Lung (tissue), 17 donors: ENCODE measurements at places on chromosomes 16 and 17. TPM values are rescaled to one million over a fixed set of nuclear protein-coding genes. Genes with fewer than 3 reads are reported as not detected.
A peak's percentile ranks its signal among the peaks of the same experiment; 100 is the strongest.

GRCh38 chr16:80463751-80464495 is 76.9 kb upstream of the DYNLRB2 start:
- no peaks in the 10 kb centered on the region for H3K27me3 ChIP-seq
- DNase-seq = no peak
- no peak overlapping the region for H3K27ac ChIP-seq
- no peak overlapping the region for H3K4me3 ChIP-seq
- no peaks in the 10 kb centered on the region for H3K36me3 ChIP-seq

GRCh38 chr16:54072237-54072636 is 214.3 kb downstream of the IRX3 start:
- H3K27me3 ChIP-seq = no peaks in the 10 kb centered on the region
- H3K4me3 ChIP-seq = no peak overlapping the region
- no peak overlapping the region for H3K27ac ChIP-seq
- no peak for DNase-seq
- no peaks in the 10 kb centered on the region for H3K36me3 ChIP-seq
- no peaks in the 10 kb centered on the region for H3K4me1 ChIP-seq

- DNase-seq = no peak
- H3K36me3 ChIP-seq = peaks cover 32% of the 10 kb centered on the region
- H3K4me3 ChIP-seq = no peak overlapping the region
- no peak overlapping the region for H3K27ac ChIP-seq
- no peaks in the 10 kb centered on the region for H3K27me3 ChIP-seq
Observed at GRCh38 chr16:8831871-8832716, 34.5 kb downstream of the PMM2 start.

GRCh38 chr17:50425682-50426471 is at the start of gene ACSF2:
Gene ACSF2, plus strand, starts transcription at chr17:50426218. Its CDS starts 44 bp downstream, at chr17:50426262.
- H3K36me3 ChIP-seq = peaks cover 9% of the 10 kb centered on the region
- peaks cover 25% of the 10 kb centered on the region for H3K4me1 ChIP-seq
- H3K27me3 ChIP-seq = no peaks in the 10 kb centered on the region
- peak within 1 kb of the TSS; percentile 15 for H3K27ac ChIP-seq
- peak within 1 kb of the TSS; percentile 73 for H3K4me3 ChIP-seq
- DNase-seq = peak; percentile 87

- H3K36me3 ChIP-seq = no peaks in the 10 kb centered on the region
- no peak overlapping the region for H3K27ac ChIP-seq
- no peaks in the 10 kb centered on the region for H3K4me1 ChIP-seq
Observed at GRCh38 chr16:54957403-54958166, 26.9 kb downstream of the IRX5 start.

GRCh38 chr17:57994436-57994835 is 6.4 kb upstream of the VEZF1 start:
- H3K27ac ChIP-seq = no peak overlapping the region
- H3K4me1 ChIP-seq = peaks cover 6% of the 10 kb centered on the region
- DNase-seq = no peak
- H3K27me3 ChIP-seq = no peaks in the 10 kb centered on the region
- no peak overlapping the region for H3K4me3 ChIP-seq

GRCh38 chr17:16486373-16487250 is 5.4 kb downstream of the LRRC75A start:
- peaks cover 45% of the 10 kb centered on the region for H3K4me1 ChIP-seq
- H3K27ac ChIP-seq = peak overlapping the region; percentile 37
- H3K27me3 ChIP-seq = no peaks in the 10 kb centered on the region

GRCh38 chr16:6047325-6047724 is 949.7 kb upstream of the EEF2KMT start:
- no peaks in the 10 kb centered on the region for H3K36me3 ChIP-seq
- no peaks in the 10 kb centered on the region for H3K27me3 ChIP-seq
- no peak for DNase-seq

DNA sequence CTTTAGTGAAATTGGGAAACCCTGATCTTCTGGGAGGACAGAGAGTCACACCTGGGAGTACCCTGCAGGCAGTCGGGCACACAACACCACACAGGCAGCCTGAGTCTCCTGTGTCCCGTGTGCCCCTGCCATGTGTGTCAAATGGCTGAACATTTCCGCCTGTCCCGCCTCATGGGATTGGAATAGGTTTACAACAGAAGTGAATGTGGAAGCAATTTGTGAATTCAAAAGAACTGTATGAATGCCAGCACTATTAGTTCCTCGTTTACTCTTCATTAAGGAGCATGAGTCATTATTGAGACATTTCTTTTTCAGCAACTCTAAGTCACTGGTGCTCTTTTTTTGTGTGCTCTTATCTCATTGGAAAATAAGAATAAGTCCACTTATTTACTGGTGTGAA is 226.5 kb downstream of the PMP22 start:
- no peaks in the 10 kb centered on the region for H3K27me3 ChIP-seq
- H3K36me3 ChIP-seq = no peaks in the 10 kb centered on the region
- DNase-seq = no peak
- peak overlapping the region; percentile 39 for H3K27ac ChIP-seq
- no peak overlapping the region for H3K4me3 ChIP-seq

CDH13 gene
- 10.1 TPM for total RNA-seq

GINS2 gene
- 2.5 TPM for total RNA-seq

HOXB9 gene
- 0.18 TPM for total RNA-seq
